ENCODE measurements at places on chromosomes 1 and 21.

DNA sequence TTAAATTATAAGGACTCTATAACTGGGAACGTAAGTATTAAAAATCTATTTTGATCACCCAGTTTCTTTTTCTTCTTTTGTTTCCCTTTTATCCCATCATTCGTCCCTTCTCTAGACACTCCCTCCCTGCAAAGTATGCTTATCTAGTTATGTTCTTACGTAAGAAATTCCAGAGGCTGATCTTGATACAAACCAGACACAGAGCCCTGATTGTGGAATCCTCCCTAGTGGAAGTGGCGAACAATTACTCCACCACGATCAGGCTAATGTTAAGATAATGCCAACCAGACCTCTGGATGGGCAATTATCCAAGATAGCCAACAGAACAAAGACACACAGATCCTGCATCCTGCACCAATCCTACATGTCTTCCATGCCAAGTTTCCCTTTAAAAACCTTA lies 1557.4 kb downstream of the PLA2G4A start:
- no peak for DNase-seq

DNA sequence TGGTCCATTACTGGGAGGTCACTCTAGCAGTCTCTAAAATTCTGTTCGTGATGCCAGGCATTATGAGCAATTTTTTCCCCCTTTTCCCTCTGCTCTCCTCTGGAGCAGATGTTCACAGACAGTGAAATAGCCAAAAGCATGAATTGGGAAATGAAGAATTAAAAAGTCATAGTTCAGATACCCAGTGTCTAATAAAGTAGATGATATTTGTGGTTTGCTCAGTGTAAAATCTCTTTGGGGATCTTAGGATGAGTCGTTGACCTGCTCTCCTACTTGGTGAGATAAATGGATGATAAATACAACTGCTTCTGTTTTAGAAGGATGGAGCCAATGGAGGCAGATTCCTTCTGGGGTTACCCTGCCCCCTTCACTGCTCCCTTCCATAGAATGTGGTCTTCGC lies 56.3 kb downstream of the KIAA0040 start:
- no peak for DNase-seq

GRCh38 chr1:113872219-113872935 lies 865 bp upstream of the PTPN22 start:
- no peak for DNase-seq

DNA sequence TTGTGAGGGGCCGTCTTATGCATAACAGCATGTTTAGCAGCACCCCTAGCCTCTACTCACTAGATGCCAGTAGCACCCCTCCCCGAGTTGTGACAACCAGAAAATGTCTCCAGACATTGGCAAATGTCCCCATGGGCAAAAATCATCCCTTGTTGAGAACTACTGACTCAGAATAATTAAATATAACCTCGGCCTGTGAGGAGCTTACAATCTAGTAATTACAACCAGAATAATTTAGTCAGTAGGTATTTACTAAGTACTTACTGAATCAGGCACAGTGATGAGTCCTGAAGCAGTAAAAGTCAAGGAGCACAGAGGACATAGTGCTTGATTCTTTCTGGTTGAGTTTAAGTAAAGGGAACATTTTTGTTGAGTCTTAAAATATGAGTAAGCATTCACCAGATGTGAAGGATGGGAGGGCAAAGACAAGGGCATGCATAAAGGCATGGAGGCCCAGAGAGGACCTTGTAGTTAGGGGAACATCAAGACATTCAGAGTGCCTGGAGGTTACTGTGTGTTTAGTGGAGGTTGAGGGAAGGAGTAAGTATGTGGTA lies 44.1 kb upstream of the KCNQ4 start:
- peak; percentile 48 for DNase-seq

- DNase-seq, result no peak
Observed at GRCh38 chr1:233656687-233657086, 42.8 kb downstream of the KCNK1 start.

GRCh38 chr1:73821520-73821919 lies 376.5 kb downstream of the LRRIQ3 start:
- DNase-seq, result no peak

- DNase-seq, result no peak
Observed at GRCh38 chr1:32316903-32317277, 19.1 kb downstream of the MARCKSL1 start.

- no peak for DNase-seq
Observed at GRCh38 chr1:246152986-246153431, 354.1 kb downstream of the SMYD3 start.

GRCh38 chr1:24555591-24556413 lies at the start of gene NCMAP:
Gene NCMAP, plus strand, starts transcription at chr1:24556087. Its CDS starts 39,344 bp downstream, at chr1:24595431.
- DNase-seq, result no peak

DNA sequence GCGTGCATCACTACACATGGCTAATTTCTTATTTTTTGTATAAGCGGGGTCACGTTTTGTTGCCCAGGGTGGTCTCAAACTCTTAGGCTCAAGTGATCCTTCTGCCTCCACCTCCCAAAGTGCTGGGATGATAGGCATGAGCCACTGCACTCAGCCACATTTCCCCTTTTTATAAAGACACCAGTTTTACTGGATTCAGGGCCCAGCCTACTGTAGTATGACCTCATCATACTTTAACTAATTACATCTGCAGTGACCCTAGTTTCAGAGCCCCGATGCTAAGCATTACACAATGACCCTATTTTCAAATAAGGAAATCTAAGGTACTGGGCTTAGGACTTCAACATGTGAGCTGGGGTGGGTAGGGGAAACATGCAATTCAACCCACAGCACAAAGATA lies 31.8 kb upstream of the ENAH start:
- DNase-seq, result no peak

- no peak for DNase-seq
Observed at GRCh38 chr1:240652961-240653409, 41.0 kb upstream of the GREM2 start.

DNA sequence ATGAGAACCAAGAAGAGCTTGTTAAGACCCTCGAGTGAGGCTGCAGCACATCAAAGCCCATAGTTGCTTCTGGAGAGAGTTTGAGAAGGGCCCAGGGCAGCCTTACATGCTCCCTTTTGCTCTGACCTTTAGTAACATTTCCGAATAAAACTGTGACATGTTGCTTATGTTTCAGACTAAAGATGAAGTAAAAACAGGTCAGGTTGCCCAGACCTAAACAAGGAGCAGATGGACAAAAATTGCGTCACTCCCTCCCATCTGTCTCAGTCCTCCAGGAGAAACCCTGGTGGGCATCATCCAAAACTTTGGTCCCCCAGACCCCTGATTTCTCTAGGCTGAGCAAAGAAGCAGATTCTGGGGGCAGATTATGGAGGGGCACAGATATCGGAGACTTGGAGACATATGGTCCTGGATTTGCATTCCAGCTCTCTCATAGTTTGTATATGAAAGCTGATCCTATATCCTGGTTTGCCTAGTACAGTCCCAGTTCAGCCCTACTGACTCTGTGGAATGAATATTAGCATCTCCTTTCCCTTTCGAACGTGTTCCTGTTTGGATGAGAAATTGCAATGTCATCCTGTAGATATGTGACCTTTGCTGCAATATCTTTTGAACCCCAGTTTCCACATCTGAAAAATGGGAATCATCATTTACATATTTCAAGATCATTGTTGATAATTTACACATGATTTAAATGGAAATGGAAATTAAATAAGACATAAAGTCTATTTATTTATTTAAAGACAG lies 304.9 kb upstream of the USP24 start:
- no peak for DNase-seq

- no peak for DNase-seq
Observed at GRCh38 chr1:155182052-155182550, 8.5 kb downstream of the TRIM46 start.

- DNase-seq, result no peak
Observed at GRCh38 chr1:41260768-41261167, 18.7 kb upstream of the SCMH1 start.

- no peak for DNase-seq
Observed at GRCh38 chr1:201518071-201518470, 11.1 kb upstream of the CSRP1 start.

DNA sequence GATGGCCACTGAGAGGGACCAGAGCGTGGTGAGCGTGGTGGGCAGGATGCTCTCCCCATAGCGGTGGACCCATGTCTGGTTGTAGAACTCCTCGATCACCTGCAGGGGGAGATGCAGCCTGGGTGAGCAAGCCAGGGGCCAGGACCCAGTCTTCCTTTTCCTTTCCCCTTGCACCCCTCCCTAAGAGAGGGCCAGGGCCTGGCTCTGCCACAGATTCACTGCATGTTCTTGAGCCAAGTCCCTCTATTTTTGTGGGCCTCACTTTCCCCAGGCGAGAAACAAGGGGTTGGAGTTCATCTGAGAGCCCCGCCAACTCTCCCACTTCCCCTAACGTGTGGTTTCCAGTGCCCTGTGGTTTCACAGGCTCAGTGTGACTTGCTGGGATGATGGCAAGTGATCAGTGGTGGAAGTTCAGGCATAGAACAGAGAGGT lies 27.5 kb downstream of the SLC2A1 start:
- peak; percentile 20 for DNase-seq

- peak; percentile 72 for DNase-seq
Observed at GRCh38 chr1:23865543-23865930, 2.6 kb downstream of the FUCA1 start.

DNA sequence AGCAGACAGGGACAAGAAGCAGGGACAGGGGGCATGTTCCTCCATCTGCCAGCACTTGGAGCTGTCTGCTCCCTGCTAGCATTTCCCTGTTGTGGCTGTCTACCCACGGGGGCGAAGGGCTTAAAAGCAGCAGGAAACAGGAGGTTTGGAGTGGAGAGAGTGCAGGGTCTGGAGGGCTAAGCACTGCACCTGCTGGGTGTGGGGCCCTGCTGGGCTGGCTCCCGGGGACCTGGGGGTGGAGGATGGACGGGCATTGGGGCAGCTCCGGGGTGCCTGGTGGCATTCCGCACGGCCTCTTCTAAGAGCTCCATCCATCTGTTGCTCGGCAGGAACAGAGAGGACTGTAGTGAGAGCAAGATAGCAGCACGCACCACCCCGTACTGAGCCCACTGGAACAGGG lies 21.2 kb downstream of the LRRC71 start:
- no peak for DNase-seq

GRCh38 chr1:86833461-86834215 lies 80.3 kb downstream of the SELENOF start:
- DNase-seq, result peak; percentile 83

DNA sequence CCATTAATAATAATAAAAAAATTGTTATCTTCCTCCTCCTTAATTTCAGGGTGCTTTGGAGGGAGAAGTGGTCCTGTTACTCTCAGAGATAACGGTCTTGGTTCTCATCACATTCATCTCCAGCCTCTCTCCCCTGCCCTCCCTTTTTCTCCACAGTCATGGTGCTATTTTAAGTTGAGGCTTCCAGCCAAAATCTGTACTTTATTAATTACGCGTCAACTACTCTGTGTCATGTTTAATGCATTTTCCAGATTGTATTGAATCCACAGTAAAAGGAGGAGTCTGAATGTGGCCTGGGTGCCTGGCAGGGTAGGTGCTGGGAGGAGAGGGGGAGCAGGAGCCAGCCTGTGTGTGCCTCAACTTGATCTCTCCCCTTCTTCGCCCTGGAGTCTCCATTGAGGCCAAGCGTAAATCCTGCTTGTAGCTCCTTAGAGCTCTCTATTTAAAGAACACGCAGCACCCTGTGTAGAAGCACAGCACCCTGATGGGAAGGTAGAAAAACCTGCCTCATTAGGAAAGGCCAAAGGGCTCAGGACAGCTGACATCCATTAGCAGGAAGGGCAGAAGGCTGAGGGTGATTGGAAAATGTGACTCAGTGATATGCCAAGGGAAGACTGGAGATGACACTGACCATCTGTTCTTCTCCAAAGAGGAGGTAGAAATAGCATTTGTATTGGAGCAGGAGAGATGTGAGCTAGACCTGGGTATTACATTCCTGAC lies 82.4 kb downstream of the PLXNA2 start:
- DNase-seq, result peak; percentile 46

- DNase-seq, result peak; percentile 94
Observed at GRCh38 chr1:97192872-97193572, 471.4 kb downstream of the PTBP2 start.

GRCh38 chr1:24995661-24996060 lies 65.6 kb upstream of the RUNX3 start:
- DNase-seq, result no peak

DNA sequence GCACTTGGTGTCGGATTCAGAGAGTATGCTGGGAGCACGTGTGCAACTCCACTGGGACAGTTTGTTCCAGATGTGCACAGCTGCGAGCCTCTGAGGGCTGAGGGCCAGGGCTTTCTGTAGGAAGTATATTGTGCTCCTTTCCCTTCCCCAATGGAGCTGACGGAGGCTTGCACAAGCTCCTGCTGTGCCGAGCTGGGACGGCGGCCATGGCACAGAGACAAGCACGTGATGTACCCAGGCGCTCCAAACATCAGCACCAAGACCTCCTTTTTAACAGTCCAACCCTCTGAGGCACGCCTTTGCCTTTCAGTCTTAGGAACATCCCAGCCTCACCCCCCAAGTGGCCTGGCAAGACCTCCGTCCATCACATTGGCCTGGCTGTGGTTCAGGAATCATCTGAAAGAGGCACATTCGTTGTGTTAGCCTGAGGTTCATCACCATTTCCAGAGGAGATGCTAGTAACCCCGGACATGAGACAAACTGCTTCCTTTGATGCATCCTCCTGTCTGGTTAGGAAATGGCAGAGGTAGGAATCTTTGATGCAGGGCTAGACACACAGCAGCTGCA lies 339.2 kb upstream of the KAZN start:
- DNase-seq, result no peak

GRCh38 chr1:214946615-214947014 lies 135.9 kb upstream of the KCNK2 start:
- no peak for DNase-seq

DNA sequence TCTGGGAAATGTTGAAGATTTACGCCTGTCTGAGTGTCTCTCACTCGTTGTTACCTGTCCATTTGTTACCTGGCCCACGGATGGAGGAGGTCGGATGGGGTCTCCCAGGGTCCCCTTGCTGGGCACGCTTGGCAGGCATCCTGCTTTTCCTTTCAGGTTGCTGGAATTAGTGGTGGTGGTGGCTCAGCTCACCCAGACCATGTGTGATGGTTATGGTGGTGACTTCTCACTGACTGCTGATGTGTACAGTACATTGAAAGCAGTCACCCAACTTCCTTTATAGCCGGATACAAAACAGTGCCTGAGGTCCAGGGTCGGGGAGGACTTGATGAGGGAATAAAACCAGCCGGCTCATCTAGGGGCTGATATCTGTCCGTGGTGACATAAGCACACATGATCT lies 19.5 kb downstream of the MAPKAPK2 start:
- no peak for DNase-seq

- DNase-seq, result no peak
Observed at GRCh38 chr1:200038981-200039848, 11.7 kb downstream of the NR5A2 start.

DNA sequence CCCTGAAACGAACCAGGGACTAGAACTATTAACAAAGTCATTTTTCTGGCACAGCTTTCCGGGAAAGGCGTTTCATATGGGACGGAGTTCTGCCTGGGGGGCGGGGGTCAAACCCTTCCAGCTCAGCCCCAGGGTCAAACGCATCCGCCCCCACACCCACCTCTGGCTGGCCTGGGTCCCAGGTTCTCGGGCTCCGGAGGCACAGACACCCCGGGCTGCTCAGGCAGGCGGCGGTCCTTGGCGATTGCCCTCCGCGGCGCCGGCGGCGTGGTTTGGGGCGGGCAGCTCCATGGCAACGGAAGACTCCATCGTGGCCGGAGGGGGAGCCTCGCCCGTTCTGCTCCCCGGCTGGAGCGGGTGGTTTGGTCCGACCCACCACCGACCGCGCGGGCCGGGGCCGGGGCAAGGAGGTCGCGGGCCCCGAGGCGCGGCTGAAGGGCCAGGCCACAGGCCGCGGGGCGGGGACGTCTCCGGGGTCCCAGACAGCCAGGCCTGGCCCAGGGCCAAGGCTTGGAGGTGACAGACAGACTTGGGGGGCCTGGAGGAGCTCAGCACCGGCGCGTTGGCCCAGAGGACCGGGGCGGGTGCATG lies at the start of gene CFAP74:
Gene CFAP74 (minus strand): TSS at position 246 of the 591 bp plus-strand sequence. CDS start 12,830 bp downstream, outside the sequence.
- no peak for DNase-seq
